Activated naive CD4-positive, alpha-beta T cell (primary cell): ENCODE measurements at places on chromosomes 4 and X.

DNA sequence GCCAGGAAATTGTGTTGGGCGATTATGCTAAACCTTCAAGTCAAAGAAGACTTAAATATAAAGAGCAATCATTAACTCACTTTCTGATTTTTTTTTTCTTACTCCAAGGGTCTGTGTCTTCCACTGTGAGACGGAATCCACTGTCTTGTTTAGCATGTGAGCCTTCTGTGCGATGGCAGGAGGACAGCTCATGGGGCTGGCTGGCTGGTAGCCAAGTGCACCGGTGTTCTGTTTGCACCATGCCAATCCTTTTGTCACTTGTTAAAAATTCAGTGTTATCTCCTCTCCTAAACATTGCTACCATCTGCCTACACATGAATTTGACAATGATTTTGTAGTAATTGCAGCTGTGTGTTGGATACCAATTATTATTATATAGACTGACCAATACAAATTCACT lies 1056.3 kb upstream of the IGFBP7 start:
- no peak for DNase-seq

- peak; percentile 74 for DNase-seq
These were observed at the start of gene UBE2K for GRCh38 chr4:39697740-39698423. Gene UBE2K, plus strand, starts transcription at chr4:39698136. Its CDS starts 192 bp downstream, at chr4:39698328.

DNA sequence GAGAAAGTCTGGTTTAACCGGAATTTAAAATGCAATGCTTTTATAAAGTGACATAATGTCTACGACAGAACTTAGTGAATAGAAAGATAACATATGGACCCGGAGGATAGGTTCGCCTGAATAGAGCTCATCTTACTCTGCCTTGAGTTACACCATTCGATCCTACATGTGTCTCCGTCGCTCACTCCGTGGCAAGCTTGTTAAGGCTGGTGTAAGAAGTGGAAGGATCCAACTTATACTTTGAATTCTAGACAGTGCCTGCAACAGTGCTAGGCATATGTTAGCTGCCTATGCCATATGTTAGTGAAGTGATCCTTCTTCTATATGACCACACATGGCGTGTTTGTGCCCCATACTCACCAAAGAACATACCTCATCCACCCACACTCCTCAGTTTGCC lies 50.9 kb downstream of the SEL1L3 start:
- no peak for DNase-seq

- no peak for DNase-seq
These were observed 11.6 kb downstream of the SH3BP2 start for GRCh38 chr4:2804449-2804972.

DNA sequence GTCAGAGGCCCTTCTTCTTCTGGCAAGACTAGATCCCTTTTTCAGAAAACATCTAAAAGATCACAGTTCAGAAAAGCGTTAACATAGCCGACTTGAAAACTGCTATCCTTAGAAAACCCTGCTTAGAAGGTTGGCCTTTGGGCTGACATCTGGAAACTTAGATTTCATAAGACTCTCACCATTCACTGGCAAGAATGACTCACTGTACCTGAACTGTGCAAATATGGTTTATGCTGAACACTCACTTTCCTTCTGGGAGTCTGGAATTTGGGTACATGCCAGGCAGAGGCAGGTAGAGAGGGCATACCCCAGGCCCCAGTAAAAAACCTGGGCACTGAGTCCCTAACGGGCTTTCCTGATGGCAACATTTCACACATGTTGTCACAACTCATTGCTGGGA lies 88.8 kb upstream of the GPC3 start:
- DNase-seq, result no peak

GRCh38 chr4:173505924-173506518 lies 24.0 kb downstream of the HAND2 start:
- DNase-seq, result no peak

DNA sequence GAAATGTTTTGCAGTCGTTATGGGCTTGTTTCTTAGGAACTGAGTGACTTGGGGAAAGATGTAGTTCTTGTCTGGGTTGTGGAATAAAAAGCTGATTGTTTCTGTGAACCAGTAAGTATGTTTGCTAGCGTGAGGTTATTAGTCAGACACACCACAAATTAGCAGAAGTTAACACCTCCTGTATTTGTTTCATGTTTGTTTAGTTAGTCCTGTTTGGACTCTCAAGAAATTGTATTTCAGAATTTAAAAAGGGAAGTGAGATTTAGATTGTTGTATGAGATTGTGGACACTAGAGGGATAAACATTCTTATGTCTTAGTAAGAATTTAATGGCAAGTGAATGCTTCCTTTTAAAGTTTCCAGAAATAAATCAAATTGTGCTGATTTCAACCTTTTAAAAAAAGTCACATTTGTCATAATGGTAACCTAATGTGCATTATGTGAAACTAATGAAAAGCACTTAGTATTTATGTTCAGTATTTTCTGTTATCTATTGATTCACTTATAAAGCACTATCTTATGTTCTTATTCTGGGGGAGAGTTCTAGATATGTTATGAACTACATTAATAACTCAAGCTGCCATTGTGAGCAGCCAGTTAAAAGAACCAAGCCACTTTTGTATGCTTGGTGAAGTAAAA lies 25.6 kb downstream of the ATP10D start:
- DNase-seq, result no peak

DNA sequence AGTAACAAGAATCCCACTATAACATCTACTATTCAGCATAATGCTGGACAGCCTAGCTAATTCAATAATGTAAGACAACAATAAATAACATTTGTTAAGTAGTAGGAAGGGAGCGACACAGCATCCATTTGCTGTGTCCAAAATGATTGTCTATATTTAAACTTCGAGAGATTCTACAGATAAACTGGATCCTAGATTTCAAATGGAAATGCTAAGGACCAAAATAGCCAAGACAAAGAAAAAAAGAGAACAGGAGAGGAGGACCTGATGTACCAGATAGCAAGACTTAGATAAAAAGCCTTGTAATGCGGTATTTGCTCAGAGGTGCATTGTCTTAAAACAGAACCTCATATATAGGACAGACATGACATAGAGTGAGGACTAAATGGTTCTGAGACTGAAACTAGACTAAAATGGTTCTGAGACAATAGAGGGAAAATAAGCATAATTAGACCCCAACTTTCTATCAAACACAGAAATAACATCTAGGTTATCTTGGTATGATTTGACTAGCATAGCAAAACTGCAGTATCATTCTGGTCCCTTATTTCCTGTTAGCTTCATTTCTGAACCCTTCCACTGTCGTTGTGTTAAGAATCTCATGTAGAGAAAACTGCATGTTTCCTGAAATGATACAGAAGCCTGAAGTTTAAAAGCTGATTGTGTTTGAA lies 3.8 kb downstream of the HPGDS start:
- no peak for DNase-seq

GRCh38 chr4:40553995-40554394 lies 75.7 kb downstream of the RBM47 start:
- no peak for DNase-seq

DNA sequence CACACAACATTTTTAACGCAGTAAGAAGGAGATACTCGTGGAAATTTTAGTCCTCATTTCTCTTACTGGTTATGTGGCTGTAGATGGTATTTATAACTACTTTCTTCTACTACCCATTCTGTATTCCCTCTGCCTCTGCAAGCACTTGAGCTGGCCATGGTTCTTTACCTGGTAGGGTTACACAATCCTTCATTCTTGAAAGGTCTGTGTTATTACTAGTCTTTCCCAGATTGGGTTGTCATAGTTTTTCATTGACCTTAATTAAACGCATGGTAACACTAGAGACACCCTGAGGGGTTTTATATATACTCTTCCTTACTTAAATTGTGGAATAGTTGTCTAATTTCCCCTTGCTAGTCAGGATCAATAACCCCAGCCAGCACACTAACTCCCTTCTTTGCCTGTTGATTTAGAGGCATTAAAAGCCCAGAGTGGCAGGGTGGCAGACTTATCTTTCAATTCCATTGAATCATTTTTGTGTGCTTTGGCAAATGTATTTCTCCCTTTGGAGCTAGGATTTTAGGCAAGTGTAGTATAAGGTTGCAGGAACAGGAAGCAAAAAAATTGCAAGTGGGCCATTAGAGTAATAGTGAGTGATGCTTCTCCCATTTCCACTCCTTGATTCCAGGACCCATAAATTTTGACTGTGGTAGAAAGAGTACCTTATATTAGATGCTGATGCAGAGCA lies 113.6 kb upstream of the EMCN start:
- DNase-seq, result no peak

- no peak for DNase-seq
These were observed 24.8 kb downstream of the EVC2 start for GRCh38 chr4:5683566-5683965.

DNA sequence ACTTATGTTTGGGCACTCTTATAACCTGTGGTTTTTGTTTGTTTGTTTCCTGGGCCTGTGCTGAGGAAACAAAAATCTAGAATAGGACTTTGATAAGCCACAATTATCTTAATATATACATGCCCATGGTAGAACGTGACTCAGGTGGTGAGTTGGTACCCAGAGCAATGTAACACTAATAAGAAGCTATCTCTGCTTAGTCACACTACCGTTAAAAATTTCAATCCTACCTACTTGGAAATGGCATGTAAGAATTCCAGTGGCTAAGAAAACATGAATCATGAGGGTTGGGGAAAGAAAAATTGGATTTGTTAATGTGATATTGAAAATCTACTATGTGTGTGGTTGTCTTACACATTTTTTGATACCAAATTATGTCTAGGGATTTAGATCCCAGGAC lies 30.5 kb upstream of the ADGRG2 start:
- no peak for DNase-seq

GRCh38 chr4:150593996-150594395 lies 12.0 kb downstream of the MAB21L2 start:
- DNase-seq, result no peak

- DNase-seq, result no peak
These were observed 63.8 kb upstream of the GABRQ start for GRCh38 chrX:152573866-152574265.

DNA sequence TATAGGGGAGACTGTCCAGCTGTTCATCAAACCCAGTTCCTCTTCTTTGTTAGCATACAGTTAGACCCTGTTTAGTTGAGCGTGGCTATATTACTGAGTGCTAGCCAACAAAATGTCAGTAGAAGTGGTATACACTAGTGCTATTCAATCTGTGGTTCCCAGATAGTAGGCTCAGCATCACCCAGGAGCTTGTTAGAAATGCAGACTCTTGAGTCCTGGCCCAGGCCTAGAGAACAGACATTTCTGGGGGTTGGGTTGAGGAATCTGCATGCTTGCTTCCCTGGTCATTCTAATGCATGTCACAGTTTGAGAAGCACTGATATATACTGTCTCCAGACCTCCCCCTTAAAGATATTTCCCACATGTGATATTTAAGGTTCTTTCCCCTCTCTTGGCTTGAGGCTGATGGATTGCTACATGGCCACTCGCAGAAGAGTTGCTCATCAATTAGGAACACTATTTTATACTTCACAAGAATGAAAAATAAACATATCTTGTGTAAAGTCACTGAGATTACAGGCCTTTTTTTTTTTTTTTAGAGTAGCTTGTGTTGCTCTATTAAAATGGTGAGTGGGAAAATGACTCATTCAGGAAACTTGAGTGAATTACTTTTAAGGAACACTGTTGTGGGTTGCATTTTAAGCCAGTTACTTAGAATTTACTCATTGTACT lies 289.0 kb downstream of the STIM2 start:
- DNase-seq, result no peak

DNA sequence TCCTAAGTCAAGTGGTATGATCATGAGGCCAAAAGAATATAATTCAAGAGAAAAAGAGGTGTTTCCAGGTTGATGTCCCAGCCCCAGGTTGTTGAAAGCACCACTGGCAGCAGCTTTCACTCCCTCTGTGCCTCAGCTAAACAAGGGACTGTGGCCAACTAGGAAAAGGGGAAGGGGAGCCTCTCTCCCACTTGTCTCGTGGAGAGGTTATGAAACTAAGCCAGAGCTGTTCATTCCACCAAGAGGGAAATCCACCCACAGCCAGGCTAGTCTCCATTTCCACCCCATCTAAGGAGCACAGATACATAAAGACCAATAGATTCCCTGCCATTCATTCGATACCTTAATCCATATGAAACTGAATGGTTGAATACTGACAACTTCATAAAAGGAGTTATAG lies 8.1 kb downstream of the ANXA5 start:
- DNase-seq, result no peak

DNA sequence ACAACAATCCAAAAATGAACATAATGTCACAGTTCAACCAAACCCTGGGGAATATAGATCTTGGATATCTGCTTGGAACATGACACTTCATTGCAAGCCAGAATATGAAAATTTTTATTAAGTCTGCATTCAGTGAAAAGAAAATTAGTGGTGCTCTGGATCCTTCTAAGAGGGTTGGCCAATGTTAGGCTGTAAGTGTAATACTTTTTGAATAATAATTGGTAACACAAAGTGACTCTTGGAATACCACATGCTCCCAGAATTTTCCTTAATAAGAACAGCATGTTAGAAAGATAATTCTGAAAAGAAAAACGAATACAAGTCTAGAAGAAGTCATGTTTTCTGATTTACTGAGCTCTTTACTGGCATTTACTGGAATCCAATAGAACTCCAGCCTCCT lies 175.8 kb downstream of the RASL11B start:
- no peak for DNase-seq
